ENCODE measurements at places on chromosomes 12 and 14. TPM values are rescaled to one million over a fixed set of nuclear protein-coding genes. Genes with fewer than 3 reads are reported as not detected.

Gene NEUROD4
- total RNA-seq, result not detected

Gene PLEKHG3
- 16.4 TPM for total RNA-seq

Gene WNT1
- not detected for total RNA-seq

Gene B3GNT4
- 0.19 TPM for total RNA-seq

Gene CHST11
- 8.3 TPM for total RNA-seq

Gene C12orf75
- 86.0 TPM for total RNA-seq

Gene ASB2
- total RNA-seq, result 0.40 TPM

Gene ATF1
- 29.1 TPM for total RNA-seq

Gene SLC16A7
- total RNA-seq, result 34.3 TPM

Gene ITGA7
- 51.5 TPM for total RNA-seq

Gene KRT85
- total RNA-seq, result not detected

Gene RFLNA
- total RNA-seq, result 1.3 TPM

Gene SRRM4
- total RNA-seq, result not detected

Gene TNFAIP2
- total RNA-seq, result 65.9 TPM

Gene KLRC3
- total RNA-seq, result not detected

Gene SOAT2
- total RNA-seq, result 0.26 TPM

Gene HRK
- under 0.01 TPM for total RNA-seq

Gene KERA
- total RNA-seq, result not detected

Gene ITGB7
- total RNA-seq, result 1.5 TPM

Gene NR4A1
- 12.9 TPM for total RNA-seq

Gene JPH4
- total RNA-seq, result not detected

Gene KRT80
- 0.62 TPM for total RNA-seq

Gene NKX2-1
- not detected for total RNA-seq

Gene TAS2R42
- not detected for total RNA-seq

Gene ASCL1
- not detected for total RNA-seq

Gene RPL10L
- total RNA-seq, result not detected

Gene SLC41A2
- 9.6 TPM for total RNA-seq

Gene OTUB2
- 1.2 TPM for total RNA-seq

Gene NTN4
- total RNA-seq, result 347 TPM

Gene PLA2G1B
- not detected for total RNA-seq

Gene IFNG-AS1
- total RNA-seq, result 0.26 TPM
